ENCODE measurements at places on chromosomes 6 and 20. TPM values are rescaled to one million over a fixed set of nuclear protein-coding genes. Genes with fewer than 3 reads are reported as not detected.
A peak's percentile ranks its signal among the peaks of the same experiment; 100 is the strongest.

SLC26A8 gene
- not detected for total RNA-seq

MEP1A gene
- total RNA-seq, result not detected

CAGE1 gene
- 0.12 TPM for total RNA-seq

IFT52 gene
- total RNA-seq, result 14.0 TPM

CCNC gene
- total RNA-seq, result 29.3 TPM

TCEA2 gene
- 57.9 TPM for total RNA-seq

FRS3 gene
- 4.6 TPM for total RNA-seq

RSPO3 gene
- total RNA-seq, result not detected

THBS2 gene
- not detected for total RNA-seq

LAMA2 gene
- 0.02 TPM for total RNA-seq

UNC93A gene
- not detected for total RNA-seq

TNXB gene
- 6.7 TPM for total RNA-seq

ULBP1 gene
- total RNA-seq, result 0.67 TPM

TMEM217 gene
- 0.92 TPM for total RNA-seq

RFX6 gene
- total RNA-seq, result not detected

SLC17A3 gene
- total RNA-seq, result 0.62 TPM

PIGU gene
- 18.7 TPM for total RNA-seq

GABRR2 gene
- 0.77 TPM for total RNA-seq

DNA sequence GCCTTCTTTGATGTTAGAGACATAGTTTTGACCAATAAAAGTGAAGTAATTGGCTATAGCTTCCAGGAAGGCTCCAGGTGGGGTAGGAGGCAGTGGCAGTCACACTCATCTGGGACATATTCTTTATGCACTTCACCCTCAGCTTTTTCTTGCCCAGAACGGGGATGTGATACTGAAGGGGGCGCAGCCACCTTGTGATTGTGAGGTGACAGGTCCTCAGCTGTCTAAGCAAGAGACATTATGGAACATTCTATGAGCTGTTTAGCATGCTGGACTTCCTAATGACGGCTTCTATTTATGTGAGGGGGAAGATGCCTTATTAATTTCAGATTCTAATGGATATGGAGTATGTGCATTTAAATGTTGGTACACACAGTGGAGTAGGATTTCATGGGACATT, 151.3 kb upstream of the ZFP64 start:
- DNase-seq, result no peak

DNA sequence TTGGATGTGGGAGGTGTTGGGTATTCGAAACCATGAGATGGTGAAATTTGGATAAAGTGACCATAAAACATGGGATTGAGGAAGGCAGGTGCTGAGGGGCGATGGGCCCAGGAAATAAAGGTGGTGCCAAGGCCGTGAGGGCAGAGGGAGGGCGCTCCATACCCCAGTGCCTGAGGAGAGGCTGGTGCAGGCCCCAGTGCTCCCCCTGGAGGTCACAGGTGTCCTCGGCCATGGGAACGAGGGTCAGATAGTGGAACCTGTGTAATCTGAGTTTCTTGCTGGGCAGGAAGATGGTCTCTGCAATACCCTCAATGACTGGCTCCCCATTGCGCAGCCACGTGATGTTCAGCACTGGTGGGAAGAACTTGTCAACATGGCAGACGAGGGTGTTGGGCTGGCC, 16.2 kb downstream of the HLA-DPB1 start:
- DNase-seq, result peak; percentile 50

GRCh38 chr6:24126586-24127192, 674 bp downstream of the NRSN1 start:
- DNase-seq, result peak; percentile 54

- DNase-seq, result peak; percentile 3
These were observed 17.2 kb upstream of the MAS1L start for GRCh38 chr6:29504961-29505360.

- peak; percentile 80 for DNase-seq
These were observed 49.6 kb upstream of the ZNF217 start for GRCh38 chr20:53643031-53643832.

DNA sequence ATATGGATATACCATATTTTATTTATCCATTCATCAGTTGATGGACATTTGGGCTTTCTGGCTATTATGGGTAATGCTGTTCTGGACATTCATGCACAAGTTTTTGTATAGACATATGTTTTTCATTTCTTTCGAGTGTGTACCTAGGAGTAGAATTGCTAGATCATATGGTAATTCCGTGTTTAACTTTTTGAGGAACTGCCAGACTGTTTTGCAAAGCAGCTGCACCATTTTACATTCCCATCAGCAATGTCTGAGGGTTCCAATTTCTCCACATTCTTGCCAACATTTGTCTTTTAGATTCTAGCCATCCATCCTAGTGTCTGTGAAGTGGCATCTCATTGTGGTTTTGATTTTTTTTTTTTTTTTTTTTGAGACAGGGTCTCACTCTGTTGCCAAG, 20.8 kb downstream of the SRC start:
- no peak for DNase-seq

DNA sequence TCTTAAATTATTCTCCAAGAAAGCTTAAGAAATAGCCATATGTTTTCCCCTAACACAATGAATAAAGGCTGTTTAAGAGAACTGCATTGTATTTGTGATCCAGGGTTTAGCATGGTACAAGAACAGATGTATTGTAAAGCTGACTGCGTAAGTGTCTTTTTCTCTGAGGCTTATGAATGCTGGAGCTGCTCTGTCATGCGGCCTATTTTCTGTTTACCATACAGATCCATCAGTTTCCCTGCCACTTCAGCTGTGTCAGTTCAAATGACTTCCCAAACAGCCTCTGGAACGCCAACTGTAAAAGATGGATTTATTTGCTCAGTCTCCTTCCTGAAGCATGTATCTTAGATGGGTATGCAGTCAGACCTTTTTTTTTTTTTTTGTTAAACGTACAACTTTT, 419.3 kb upstream of the HS3ST5 start:
- DNase-seq, result no peak

- DNase-seq, result no peak
These were observed 33.5 kb downstream of the VSTM2L start for GRCh38 chr20:37936451-37936850.

DNA sequence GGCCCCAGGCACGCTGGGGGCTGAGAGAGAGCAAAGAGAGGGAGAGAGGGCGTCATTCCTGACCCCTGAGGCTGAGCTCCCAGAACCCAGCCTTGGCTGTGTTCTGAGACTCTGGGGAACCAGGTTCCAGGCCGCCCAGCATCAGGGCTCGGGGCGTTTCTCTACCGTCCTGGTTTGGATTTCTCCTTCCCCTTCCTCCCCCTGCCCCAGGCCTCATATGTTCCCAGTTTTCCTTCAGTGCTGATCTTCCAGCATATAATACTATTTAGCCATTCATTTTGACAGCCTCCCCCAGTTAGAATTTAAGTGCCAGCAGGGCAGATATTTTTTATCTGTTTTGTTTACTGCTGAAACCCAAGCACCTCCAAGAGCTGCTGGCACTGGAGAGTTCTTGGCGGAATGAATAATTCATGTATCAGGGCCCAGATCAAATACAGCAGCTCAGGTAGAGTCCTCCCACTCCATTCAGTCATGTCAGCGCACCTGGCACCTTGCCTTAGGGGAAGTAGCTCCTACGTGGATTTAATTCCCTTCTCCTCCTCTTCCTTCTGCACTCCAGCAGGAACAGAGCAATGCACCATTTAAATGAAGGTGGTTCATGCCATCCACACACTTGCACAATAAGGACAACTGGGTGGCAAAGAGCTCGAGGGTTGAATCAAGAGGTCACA, 23.4 kb upstream of the FRMD1 start:
- no peak for DNase-seq

DNA sequence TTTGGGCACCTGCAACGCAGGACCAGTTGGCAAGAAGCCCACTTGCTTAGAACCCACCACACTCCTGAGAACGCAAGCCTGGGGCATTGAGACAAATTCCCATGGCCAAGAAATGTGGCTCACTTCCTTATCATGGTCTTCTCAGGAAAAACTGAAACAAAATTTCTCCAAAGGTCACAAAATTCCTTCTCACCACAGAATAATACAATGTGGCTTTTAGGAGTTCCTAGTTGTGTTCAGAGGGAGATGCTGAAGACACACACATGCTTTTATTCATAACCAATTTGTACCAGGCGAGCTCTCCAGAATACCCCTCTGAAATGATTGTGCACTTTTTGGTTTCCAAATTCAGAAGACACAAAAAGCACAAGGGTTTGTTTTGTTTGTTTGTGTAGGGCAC, 31.6 kb downstream of the ADTRP start:
- no peak for DNase-seq

- DNase-seq, result no peak
These were observed 40.4 kb downstream of the LMBRD1 start for GRCh38 chr6:69756366-69756765.

DNA sequence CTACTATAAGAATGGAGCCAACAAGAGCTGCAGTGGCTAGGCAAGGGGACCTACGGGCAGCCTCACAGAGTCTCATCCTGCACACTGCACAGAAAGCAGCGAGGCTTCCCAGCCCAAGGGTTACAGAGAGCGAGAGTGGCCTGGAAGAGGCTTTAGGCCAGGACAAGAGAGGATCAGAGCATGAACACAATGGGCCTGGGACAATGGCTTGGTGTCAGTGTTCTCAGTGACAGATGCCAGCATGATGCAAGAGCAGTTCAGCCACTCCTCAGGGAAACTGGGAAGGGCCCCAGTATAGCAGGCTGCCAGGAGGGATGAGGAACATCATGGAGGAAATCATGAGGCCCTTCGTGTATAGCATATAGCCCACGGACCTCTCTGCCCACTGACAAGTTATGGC, 108.0 kb downstream of the NUS1 start:
- DNase-seq, result no peak

- no peak for DNase-seq
These were observed 8.8 kb upstream of the BTN3A3 start for GRCh38 chr6:26431258-26432172.

DNA sequence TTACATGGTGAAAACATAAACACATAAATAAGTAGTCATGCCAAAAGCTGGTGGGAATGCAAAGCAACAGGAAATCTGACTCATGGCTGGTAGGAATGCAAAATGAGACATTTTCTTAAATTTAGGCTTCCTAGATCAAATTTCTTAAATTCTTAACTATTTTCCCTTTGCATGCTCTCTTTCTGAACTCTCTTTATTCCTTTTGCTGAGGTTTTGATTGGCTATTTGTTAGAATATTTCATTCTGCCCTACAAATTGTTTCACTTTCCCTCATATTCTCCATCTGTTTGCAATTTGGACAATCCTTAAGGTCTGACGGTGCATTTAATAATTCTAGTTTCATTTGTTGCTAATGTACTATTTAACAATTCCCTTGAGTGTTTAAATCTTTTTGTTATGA, 437.5 kb upstream of the RGS17 start:
- DNase-seq, result no peak

DNA sequence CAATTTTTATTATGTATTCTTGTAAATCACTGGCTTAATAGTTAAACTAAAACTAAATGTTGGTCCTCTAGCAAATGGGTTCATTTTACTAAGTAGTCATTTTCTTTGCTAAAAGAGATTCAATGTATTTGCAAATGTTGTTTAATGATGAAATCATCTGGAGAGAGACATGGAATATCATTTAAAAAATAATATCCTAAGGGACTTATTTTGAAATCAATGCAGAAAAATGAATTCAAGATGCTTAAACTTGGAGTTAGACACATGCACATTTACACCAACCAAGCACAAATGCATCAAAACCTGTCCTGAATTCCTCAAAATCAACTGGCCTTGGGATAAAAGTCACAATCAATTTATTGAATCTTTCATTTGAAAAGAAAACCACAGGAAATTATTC, 165.0 kb upstream of the RNF217 start:
- DNase-seq, result no peak

- DNase-seq, result no peak
These were observed 223.6 kb downstream of the OGFRL1 start for GRCh38 chr6:71512256-71512655.

DNA sequence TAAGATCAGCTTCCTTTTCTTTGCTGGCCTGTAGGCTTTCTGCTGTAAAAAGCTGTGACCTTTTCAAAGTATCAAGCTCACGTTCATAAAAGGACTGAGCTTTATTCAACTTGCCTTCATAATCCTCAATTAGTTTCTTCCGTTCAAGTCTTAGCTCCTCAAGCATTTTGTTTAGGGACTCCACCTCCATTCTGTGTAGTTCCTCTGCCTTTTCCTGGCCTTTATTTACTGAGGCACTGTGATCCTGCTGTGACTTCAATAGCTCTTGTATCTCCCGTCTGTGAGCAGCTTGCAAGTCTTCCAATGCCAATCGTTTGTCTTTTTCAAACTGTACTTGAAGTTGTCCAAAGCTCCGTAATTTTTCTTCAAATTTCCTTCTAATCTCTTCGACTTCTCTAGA, 54.4 kb downstream of the FAM184A start:
- no peak for DNase-seq

DNA sequence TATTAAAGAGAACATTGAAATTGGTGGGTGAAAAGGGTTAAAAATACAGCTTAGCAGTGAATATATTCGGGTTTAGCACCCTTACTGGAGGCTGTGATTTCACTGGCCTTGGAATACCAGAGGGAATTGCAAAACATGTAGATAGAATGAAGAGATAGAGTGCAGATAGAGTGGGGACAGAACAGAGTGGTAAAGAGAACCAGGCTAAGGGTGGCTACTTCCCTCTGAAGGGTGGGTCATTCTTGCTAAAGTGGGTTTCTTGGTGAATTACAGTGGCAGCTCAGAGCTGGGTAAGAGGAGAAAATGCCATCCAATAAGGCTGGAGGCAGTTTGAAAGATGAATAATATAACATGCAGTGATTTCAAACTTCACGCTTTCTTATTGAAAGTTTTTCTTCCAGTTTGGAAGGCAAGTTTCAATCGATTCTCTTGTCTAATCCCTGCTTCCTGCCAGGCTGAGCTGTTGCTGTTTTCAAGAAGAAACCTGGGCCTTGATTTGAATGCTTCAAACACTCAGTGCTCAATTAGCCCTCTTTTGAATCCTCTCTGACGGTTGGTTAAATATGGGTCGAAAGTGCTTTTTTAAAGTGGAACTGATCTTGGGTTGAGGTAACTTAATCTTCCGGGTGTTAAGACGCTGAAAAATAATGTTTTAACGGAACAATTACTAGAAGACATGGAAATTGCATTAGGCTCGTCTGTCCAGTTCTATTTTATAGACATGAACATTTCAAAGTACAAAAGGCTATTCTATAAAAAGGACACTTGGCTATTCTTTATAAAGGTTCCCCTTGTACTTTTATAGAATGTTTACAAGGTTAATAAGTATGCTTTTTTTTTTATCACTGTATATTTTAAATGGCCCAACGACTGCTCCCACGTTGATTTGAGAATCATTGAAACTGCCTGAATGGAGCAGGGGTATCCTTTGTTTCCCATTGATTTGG, 203.3 kb downstream of the BCAS1 start:
- no peak for DNase-seq

DNA sequence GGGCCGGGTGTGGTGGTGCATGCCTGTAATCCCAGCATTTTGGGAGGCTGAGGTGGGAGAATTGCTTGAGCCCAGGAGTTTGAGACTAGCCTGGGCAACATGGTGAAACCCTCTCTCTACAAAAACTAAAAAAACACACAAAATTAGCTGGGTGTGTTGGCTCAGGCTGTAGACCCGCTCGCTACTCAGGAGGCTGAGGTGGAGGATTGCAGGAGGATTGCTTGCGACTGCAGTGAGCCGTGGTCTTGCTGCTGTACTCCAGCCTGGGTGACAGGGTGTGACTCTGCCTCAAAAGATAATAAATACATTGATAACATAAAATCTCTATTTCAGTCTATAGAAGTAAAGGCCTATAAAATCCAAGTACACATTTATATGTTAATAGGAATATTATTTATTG, 49.3 kb downstream of the SLC17A5 start:
- no peak for DNase-seq

GRCh38 chr20:48826069-48826468, 1.7 kb downstream of the PREX1 start:
- DNase-seq, result no peak

Data from activated CD4-positive, alpha-beta T cell treated with anti-CD3 and anti-CD28 coated beads, Interleukin-2, amount 10 ng/mL, durations not matched to agents 7 days and 5 days (primary cell).